ENCODE measurements at places on chromosomes 7 and 10.
A peak's percentile ranks its signal among the peaks of the same experiment; 100 is the strongest.

- DNase-seq = no peak
Observed at GRCh38 chr10:72080042-72080975, 8.0 kb downstream of the SPOCK2 start.

- DNase-seq = no peak
Observed at GRCh38 chr7:99248391-99249095, 24.1 kb upstream of the MYH16 start.

- no peak for DNase-seq
Observed at GRCh38 chr10:125205431-125205830, 45.1 kb upstream of the CTBP2 start.

GRCh38 chr7:67723591-67723990 is 727.0 kb downstream of the TYW1 start:
- no peak for DNase-seq

- no peak for DNase-seq
Observed at GRCh38 chr7:43294080-43294630, 181.7 kb downstream of the HECW1 start.

DNA sequence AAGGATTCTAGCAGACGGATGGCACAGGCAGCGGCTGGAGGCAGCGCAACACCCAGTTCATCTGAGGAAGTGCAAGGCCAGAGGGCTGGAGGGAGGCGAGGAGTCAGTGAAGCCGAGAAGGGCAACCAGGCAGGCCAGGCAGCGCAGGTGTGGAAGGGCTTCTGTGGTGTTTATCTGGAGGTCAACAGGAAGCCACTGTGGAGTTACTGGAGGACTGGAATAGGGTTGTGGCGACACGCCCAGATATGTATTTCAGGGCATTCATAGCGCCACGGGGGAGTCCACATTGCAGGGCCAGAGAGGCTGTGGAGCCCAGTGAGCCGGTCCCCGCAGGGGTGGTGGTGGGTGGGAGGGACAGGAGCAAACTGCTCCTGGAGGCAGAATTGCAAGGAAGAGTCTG is 150.6 kb downstream of the CDH23 start:
- no peak for DNase-seq

GRCh38 chr10:127715782-127716378 is 21.1 kb upstream of the FOXI2 start:
- no peak for DNase-seq

GRCh38 chr7:132117636-132118035 is 458.6 kb downstream of the PLXNA4 start:
- no peak for DNase-seq

DNA sequence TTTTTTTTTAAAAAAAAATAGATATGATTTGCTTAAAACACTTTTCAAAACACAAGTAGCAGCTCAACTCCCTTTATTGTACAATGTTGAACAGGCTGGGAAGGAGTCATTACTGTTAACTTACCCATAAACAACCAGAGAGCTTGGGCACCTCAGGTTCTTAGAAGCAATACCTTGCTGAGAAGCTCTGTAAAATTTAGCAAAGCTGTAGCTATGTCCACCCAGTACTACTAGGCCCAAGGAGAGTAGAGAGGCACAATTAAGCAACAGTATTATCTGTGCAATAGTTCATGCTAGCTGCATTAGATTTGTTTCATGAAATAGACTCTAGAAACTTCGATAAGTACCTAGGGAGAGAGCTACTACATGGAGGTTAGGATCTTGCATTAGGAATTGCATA is 32.0 kb downstream of the SEMA3A start:
- DNase-seq = no peak

DNA sequence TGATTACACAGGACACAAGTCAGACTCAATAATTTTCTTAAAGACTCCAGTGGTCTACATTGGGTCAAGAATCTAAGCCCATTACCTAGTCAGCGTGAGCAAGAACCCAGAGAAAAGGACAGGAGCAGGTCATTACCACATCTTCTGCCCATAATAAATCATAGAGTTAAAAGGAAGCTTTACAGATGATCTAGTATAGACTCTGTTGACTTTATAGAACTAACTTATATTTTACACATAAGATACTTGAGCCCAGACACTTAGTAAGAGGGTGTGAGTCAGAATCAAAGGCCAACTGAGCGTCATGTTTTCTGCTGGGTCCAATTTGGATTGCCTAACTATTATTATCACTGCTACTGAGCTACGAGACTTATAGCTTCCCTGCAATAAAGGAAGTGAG is 206.1 kb upstream of the NPSR1 start:
- DNase-seq = no peak

DNA sequence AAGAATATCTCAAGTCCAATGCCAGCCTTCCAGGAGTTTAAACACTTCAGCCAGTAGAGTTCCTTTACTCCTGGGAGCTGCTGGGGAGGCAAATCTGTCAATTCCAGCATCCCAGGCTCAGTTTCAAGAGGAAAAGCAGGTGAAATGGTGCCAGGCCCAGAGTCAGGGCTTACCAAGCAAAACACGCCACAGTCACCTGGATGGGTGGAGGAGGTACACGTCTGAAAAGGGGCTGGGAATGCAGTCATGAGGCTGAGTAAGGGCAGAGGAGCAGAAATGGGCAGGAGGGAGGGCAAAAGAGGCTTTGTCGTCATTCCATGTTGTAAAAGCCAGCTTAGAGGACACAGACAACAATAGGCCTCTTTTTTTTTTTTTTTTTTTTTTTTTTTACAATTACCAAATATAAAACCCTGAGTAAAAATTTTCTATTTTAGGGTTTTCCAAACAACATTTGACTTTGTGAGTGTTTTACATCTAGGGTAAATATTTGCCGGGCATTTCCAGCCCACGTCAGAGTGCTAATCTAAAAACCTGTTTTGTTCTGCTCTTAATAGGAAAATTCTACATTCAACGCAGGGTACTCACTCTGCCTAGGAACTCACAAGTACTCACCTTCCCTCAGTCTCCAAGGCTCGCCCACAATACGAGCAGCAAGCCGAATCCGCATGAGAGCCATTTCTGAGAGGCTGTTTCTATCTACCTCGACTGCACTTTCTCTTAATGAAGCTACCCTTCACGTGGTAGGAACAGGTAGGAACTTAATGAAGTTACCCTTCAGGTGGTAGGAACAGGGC is 21.2 kb downstream of the GFRA1 start:
- DNase-seq = no peak

GRCh38 chr10:124736491-124737136 is 7.6 kb downstream of the FAM53B start:
- DNase-seq = peak; percentile 88

- DNase-seq = no peak
Observed at GRCh38 chr7:83492802-83493201, 156.1 kb downstream of the SEMA3E start.

DNA sequence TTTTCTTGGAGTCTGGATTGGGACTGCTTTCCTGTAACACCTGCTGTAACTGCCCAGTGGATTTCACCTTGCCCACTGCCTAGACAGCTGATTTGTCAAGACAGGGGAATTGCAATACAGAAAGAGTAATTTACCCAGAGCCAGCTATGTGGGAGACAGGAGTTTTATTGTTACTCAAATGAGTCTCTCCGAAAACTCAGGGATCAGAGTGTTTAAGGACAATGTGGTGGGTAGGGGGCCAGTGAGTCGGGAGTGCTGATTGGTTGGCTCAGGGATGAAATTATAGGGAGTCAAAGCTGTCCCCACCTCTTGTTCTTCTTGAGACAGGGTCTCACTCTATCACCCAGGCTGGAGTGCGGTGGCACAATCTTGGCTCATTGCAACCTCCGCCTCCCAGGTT is 25.2 kb upstream of the BNIP3 start:
- DNase-seq = no peak

GRCh38 chr7:20301311-20301939 is 29.3 kb upstream of the ITGB8 start:
- no peak for DNase-seq

GRCh38 chr7:140831724-140832123 is 93.0 kb downstream of the BRAF start:
- DNase-seq = no peak

Data from aorta (tissue), 5 donors.